ENCODE measurements at places on chromosomes 2 and 18.
A peak's percentile ranks its signal among the peaks of the same experiment; 100 is the strongest.

- no peak for DNase-seq
Measured at GRCh38 chr2:106983305-106983704, 97.3 kb upstream of the ST6GAL2 start.

DNA sequence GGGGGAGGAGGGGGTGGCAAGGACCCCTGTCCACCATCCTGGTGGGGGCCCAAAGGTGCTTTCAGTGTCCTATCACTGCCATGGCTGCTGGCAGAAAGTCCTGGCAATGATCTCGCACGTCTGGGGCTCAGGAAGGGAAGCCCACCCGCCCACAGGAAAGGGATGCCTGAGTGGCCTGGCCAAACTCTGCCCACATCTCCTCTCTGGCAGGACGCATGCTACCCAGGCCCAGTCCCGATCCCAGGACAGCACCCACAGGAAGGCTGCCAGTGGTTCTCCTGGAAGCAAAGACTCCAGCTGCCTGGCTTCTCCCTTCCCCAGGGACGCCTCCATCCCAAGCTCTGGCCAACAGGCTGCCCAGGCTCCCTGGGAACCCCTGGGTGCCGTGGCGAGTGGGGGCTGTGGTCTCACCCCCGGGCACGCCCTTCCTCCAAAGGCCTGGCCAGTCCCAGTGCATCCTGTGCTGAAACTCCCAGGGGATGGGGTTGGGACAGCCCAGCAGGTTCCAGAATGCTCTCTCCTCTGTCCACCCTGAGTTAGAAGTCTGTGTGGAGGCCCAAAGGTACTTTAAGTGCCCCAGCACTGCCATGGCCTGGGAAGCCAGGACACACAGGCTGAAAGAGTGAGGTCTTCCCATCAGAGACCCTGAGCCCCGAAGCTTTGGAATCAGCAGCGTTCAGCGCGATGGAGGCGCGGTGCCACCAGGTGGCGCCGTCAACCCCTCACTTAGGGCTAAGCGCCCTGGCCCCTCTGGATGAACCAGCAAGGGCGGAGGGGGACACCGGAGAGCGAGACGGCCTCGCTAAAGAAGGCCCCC, 29.8 kb upstream of the TAF1B start:
- DNase-seq, result peak; percentile 87

DNA sequence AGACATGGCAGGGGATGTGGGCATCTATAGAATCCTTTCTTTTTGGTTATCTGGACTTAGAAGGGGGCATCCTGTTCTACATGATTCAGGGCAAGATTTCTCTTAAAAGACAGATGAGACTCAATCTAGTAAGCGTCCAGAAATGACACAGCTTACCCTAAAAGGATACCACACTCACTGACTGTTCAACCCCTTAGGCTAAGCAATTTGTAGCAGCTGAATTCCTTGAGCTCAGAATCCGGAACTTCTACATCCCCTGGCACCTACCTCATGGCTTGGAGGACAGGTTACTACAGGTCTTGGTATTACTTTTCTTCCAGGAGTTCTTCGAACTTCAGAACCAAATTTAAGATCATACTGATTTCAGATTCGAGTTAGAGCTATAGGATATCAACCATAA, 138.4 kb downstream of the LAMA3 start:
- no peak for DNase-seq

GRCh38 chr18:29711932-29712331, 1330.6 kb downstream of the DSC3 start:
- DNase-seq, result no peak

DNA sequence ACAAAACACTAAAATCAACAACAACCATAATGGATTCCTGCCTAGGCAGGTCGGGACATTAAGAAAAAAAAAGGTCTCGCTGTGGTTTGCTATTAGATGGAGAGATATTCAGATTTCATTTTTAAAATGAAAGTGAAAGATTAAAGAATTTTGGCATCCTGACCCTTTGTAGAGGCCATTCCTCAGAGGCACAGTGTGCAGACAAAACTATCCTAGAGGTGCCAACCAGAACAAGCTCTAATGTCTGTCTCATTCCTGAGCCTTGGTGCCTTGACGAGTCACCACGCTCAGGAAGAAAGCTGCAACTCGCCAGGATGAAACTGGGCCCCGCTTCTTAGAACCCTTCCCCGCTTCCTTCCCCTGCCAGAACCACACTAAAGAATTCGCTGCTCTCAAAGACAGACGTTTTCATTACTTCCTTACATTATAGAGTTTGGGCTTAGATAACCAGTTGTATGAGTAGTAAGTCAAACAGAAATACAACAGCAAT, 156.0 kb downstream of the TGIF1 start:
- DNase-seq, result no peak

GRCh38 chr2:117832905-117833613, 18.6 kb downstream of the DDX18 start:
- no peak for DNase-seq

GRCh38 chr18:79395761-79396404, at the start of gene NFATC1:
Gene NFATC1, plus strand, starts transcription at chr18:79395930. Its CDS starts 295 bp downstream, at chr18:79396225.
- DNase-seq, result peak; percentile 64

DNA sequence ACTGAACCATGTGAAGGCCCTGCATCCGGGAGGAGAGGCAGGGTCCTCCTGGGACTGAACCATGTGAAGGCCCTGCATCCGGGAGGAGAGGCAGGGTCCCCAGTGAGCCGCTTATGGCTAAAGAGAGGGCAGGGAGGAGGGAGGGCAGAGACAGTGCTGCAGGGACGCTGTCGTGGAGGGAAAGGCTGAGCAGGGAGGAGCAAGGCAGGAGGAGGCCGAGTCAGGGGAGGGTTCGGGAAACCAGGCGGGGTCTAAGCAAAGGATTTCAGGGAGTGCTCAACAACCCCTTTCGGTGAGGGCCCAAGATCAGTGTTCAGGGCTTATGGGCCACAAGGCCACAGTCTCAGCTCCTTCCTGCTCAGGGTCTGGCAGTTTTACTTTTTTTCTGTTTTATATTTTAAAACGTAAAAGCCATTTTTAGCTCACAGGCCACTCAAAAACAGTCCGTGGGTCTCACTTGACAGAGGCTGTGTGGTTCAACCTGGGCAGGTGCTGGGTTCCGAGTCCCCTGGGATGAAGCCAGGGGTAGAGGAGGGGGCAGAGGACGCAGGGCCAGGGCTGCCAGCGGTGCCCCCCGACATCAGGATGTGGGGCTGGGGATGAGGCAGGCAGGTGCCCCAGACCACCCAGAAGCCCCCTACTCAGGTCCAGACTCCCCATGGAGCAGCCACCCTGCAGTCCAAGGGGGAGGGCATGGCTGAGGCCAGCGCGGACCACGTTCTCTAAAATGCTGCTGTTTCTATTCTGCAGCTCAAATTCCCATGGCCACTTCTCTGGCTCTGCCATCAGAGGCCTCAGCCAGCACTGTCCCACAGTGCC, 5.2 kb downstream of the TMEM18 start:
- DNase-seq, result no peak

- DNase-seq, result no peak
Measured at GRCh38 chr2:36044411-36044810, 311.2 kb upstream of the CRIM1 start.

DNA sequence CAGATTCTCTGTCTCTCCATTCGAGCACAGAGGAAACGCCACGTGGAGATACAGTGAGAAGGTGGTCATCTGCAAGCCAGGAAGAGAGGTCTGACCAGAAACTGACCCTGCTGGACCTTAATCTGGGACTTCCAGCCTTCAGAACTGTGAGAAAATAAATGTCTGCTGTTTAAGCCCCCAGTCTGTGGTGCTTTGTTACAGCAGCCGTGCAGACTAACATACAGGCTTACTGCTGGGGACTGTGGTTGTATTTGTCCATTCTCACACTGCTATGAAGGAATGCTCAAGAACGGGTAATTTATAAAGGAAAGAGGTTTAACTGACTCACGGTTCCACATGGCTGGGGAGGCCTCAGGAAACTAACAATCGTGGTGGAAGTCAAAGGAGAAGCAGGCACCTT, 432.7 kb downstream of the IRS1 start:
- no peak for DNase-seq

DNA sequence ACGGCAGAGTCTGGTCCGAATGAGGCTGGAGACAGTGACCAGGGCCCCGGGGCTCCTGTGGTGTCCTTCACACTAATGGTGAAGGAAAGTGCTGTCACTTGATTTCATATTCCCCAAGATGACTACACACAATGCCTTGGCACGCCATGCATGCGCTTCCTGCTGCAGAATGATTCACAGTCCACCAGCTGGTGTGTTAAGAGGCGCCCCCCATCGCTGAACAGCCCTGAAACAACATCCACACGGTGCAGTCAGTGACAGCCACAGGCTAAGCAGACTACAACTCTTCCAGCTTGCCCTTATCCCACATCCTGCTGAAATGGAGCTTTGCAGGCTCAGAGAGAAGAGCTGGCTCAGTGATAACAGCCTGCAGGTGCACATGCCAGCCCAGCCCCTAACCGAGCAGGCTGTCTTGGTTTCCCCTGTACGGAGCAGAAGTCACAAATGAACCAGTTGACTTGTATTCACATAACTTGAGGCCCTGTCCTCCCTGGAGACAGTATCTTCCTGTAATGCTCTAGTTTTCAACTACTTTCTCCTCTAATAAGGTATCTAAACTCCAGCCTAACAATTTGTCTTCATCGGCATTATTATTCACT, 24.3 kb upstream of the CDH20 start:
- no peak for DNase-seq

- DNase-seq, result no peak
Measured at GRCh38 chr18:22814329-22814703, 118.8 kb upstream of the RBBP8 start.

DNA sequence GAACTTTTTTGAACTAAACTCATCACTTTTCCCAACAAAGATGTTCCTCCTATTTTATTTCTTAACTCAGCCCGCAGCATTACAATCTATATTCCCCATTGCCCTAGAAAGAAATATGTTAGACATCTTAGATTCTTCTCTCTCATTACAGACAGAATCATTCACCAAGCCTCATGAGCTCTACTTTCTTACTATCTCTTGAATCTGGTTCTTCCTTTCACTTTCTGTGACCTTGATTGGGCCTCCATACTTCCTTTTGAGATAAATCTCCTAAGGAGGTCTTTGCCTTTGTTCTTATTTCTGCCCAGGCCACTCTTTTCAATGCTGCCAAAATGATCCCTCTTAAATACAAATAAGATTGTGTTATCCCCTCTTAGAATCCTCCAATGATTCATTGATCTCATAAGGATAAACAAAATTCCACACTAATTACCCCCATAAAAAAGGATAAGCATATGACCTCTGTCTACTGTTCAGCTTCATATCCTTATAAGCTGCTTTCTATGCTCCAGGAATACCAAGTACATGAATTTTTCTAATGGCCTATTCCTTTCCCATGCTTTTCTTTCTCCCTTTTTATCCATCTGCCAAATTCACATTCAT, 400.0 kb downstream of the ARHGAP15 start:
- no peak for DNase-seq

GRCh38 chr18:22349317-22349898, 68.3 kb downstream of the CTAGE1 start:
- no peak for DNase-seq

DNA sequence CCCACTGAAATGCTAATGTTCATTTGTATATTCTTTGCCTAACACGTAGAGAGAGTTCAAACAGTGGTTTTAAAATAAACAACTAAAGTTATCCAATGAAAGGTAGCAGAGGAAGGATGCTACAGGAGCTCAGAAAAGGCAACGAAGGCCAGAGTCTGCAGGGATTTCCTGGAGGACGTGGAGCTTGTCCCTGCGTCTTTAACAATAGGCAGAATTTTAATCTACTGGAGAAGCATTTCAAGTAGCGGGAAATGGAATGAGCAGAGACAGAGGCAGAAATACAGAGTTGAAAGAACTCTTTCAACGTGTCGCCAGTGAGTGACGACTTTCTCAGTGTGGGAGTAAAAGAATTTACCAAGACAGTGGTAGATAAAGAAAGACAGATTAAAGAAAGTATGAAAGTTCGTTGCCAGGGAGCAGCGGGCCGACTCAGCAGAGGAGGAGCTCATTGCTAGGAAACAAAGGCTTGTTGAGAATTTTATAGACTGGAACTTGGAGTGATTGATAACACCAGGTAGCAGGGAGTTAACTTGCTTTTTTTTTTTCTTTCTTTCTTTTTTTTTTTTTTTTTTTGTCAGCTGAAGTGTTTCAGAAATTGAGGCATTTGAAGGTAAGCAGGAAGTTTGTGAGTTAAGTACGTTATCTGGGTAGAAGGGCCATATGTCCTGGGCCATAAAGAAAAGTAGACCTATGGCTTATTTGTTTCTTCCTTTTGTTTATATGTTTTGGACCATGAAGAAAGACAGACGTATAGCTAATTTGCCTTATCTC, 625 bp upstream of the NBAS start:
- DNase-seq, result peak; percentile 51

DNA sequence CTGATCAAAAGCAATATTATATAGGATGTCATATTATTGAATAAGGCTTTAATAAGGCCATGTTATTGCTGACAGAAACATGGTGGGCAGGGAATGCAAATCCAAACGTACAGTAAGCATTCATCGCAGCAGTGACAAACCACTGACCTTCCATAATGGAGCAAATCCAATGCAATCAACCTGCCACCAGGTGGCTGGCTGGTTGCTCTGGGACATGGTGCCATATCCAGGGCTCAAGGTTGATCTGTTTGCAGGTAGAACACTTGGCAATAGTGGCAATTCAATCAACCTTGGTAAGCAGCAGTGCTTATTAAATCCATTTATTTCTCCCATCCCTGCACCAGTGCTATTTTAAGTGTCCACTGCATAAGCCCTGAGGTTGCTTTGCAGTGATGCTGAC, 75.4 kb downstream of the CERKL start:
- DNase-seq, result no peak

- DNase-seq, result no peak
Measured at GRCh38 chr2:53087262-53087873, 680.2 kb upstream of the CHAC2 start.

GRCh38 chr2:11674983-11675382, 5.0 kb upstream of the NTSR2 start:
- no peak for DNase-seq

- no peak for DNase-seq
Measured at GRCh38 chr18:42068030-42068429, 113.0 kb downstream of the PIK3C3 start.

- DNase-seq, result no peak
Measured at GRCh38 chr2:103265521-103265920, 503.7 kb downstream of the TMEM182 start.

GRCh38 chr2:9751831-9752230, 91.4 kb upstream of the TAF1B start:
- no peak for DNase-seq

DNA sequence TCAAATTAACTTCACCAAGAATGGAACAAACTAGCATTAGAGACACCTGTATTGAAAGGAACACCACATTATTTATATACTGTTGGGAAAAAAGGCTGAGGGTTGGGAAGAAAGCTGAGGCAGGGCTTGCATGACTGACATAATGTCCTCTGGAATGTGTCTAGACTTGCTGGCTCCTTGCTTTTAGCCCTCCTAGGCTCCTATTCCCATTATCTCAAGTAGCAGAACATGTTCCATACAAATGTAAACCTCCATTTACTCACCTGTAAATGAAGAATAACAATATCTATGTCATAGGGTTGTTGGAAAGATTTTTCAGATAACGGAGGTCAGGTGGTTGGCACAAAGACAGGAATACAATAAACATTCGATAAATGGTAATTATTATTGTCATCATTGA, 976 bp upstream of the ACADL start:
- no peak for DNase-seq

- DNase-seq, result no peak
Measured at GRCh38 chr2:10229462-10230099, 73.1 kb upstream of the HPCAL1 start.

- DNase-seq, result no peak
Measured at GRCh38 chr2:204183608-204184007, 247.0 kb downstream of the ICOS start.

All from HEK293T (cell line).